Esophagus mucosa (tissue), 1 donor: ENCODE measurements at places on chromosomes 5 and 9.
A peak's percentile ranks its signal among the peaks of the same experiment; 100 is the strongest.

GRCh38 chr9:112856843-112857242, 33.8 kb downstream of the SLC46A2 start:
- ATAC-seq, result no peak

DNA sequence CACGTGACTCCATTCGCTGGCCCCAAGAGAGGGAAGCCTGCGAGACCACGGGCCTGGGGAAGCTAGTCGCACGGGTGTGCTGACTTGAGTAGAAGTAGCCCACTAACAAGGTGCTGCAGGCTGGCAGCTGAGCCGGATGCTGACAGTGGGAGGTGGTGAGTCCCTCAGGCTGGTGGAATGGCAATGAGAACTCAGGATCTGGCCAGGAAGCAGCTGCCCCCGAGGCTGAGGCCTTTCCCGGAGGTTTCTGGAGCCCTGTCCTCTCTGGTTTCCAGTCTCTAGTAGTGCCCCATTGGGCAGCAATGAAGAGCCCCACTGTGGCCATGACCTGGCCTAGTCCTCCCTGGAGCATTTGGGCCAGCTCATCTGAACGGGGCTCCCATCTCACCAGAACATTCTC, 366.7 kb upstream of the IRX4 start:
- ATAC-seq, result no peak

DNA sequence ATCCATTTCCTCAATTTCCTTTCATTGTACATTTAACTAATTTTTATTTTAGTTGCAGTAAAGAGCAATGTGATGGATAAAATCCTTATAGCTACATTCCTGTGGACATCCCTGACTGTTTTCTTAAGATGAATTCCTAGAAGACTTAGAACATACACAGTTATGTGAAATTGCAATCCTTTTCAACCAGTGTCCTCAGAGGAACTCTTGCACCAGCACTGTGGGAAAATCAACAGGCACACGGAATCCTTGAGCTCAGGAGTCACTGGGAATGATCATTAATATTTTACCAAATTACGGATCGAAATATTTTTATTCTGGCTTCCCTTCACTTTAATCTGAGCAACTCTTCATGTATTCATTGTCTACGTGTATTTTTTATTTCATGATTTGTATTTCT, 901.9 kb upstream of the WWC1 start:
- ATAC-seq, result no peak

GRCh38 chr9:20490246-20490834, 132.0 kb downstream of the MLLT3 start:
- ATAC-seq, result no peak

DNA sequence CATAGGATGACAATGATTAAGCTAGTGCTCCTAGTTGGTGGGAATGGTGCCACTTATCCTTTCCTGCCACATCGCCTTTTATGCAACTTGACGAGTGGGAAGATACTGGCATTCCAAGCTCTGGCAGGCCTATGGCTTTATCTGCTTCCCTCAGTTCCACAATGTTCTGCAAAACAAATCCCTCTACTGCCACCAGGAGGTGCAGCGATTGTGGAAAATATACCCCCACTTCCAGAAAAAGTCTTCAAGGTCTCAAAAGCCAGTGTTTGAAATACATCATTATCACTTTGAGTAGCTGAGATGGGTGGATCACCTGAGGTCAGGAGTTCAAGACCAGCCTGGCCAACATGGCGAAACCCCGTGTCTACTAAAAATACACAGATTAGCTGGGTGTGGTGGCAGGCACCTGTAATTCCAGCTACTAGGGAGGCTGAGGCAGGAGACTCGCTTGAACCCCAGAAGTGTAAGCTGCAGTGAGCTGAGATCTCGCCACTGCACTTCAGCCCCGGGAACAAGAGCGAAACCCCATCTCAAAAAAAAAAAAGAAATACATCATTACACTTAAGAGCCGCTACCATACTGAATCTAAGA, 3.4 kb downstream of the CLINT1 start:
- no peak for ATAC-seq

GRCh38 chr5:68243681-68244080, 28.1 kb downstream of the PIK3R1 start:
- no peak for ATAC-seq

DNA sequence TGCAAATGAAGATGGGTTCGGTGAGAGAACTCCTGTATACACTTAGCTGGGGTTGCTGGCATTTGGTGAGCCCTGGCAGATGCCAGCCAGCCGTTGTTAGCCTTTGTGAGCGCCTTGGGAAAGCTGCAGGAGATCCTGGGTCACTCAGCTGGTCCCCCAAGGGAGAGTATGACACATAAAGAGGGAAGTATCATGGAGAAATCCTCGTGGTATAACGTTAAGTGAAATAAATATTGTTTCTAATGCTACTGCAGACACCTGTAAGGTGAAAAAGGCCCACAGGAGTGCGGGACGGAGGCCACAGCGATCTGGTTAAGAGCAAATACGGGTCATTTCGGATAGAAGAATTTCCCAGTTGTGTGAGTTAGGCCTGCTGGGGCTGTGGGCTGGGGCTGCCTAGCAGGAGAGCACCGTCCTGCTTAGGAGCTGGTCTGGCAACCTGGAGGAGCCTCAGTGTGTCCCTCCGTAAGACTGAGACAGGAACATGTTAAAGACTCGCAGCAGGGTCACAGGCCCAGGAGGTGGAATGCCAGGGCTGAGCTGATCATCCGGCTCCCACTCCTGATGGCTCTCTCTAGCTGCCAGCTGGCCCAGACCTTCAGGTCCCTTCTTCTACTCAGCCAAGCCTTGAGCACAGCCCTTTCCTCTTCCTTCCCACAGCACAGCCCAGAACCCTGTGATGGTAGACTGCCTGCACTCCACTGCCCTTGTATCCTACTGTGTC, 4.9 kb downstream of the NKX2-5 start:
- ATAC-seq, result no peak

GRCh38 chr5:111254613-111255012, 30.4 kb downstream of the CAMK4 start:
- ATAC-seq, result no peak

DNA sequence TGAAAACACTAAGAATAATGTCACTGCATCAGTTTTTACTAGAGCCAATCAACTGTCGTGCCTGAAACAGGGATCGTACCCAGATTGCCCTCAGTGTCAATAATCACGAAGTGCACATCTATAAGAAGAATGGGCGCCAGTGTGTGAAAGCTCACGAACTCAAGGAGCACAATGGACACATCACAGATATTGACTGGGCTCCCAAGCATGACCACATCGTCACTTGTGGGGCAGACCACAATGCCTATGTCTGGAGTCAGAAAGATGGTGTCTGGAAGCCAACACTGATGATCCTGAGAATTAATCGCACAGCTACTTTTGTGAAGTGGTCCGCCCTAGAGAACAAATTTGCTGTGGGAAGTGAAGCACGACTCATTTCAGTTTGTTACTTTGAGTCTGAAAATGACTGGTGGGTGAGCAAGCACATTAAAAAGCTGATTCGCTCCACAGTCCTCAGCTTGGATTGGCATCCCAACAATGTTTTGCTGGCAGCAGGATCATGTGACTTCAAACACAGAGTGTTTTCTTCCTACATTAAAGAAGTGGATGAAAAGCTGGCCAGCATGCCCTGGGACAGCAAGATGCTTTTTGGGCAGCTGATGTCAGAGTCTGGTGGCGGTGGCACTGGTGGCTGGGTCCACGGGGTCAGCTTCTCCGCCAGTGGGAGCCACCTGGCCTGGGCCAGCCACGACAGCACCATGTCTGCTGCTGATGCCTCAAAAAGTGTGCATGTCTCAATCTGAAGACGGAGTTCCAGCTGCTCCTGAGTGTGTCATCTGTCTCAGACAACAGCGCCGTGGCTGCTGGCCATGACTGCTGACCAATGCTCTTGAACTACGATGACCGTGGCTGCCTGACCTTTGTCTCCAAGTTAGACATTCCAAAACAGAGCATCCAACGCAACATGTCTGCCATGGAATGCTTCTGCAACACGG, 32.2 kb downstream of the NSA2 start:
- no peak for ATAC-seq

DNA sequence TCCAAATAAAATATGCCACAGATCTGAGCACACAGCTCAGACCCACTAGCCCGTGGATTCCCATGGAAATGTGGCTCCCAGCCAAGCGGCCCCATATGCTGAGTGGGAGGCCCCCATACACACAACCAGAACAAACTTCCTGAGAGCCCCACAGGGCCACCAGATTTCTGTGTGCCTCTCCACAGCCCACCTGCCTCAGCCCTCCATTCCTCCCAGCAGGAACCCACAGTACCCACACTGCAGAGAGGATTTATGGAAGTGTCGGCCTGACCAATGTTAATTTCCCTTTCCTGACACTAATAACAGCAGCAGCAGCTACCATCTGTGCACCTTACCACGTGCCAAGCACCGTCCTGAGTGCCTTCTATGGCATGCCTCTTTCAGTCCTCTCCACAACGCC, 99.3 kb upstream of the SPOCK1 start:
- ATAC-seq, result no peak

DNA sequence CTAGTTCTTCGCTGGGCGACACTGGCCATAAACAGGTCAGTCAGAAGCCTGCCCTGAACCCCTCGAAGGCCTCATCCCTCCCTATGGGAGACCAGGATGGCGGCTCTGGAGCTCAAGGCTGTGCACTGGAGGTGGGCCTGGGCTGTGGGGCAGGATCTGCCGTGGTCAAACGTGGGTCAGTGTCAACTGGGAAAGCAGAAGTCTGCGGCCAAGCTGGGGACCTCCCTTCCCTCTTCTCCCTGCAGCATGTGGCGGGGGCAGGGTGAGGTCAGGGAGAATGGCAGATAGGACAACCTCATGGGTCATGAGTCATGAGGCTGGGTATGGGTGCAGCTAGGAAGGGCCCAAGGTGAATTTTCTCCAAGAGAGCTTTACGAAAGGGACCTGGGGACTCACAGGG, 132.9 kb downstream of the RXRA start:
- no peak for ATAC-seq

- no peak for ATAC-seq
These were observed 120.2 kb downstream of the STARD4 start for GRCh38 chr5:111392181-111392580.

DNA sequence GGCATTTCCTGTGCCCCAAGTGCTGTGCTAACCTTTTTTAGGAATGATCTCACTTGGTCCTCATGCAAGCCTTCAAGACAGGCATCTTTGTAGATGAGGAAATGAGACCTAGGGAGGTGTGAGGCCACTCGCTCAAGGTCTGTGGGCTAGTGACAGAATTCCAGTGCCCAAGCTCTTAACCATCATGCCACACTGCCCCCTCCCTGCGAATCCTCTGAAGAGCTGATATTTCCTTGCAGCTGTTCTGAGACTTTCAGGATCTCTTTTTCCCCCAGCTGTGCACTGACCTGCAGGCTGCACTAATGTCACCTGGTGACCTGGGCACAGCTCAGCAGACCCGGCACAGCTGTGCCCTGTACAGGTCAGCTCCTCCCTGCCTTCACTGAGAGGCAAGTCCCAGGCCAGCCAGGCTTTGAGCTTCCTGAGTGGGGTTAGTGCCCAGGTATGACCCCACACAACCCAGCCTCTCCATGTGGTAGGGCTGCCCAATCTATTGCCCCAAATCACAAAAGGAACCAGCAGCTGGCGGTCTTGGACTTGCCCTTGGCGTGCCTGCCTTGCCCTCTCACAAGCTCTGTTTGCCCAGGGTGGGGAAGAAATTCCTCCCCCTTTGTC, 32.7 kb downstream of the MORN5 start:
- peak; percentile 21 for ATAC-seq

GRCh38 chr9:4902135-4902475, 83.0 kb upstream of the JAK2 start:
- ATAC-seq, result no peak
